Hypothalamus (tissue), 51 donors: ENCODE measurements at places on chromosomes 2 and 18.

- no peak for DNase-seq
These were observed 4.4 kb upstream of the KLHL29 start for GRCh38 chr2:23380562-23381065.

- DNase-seq = no peak
These were observed 12.8 kb upstream of the GBX2 start for GRCh38 chr2:236180831-236181453.

DNA sequence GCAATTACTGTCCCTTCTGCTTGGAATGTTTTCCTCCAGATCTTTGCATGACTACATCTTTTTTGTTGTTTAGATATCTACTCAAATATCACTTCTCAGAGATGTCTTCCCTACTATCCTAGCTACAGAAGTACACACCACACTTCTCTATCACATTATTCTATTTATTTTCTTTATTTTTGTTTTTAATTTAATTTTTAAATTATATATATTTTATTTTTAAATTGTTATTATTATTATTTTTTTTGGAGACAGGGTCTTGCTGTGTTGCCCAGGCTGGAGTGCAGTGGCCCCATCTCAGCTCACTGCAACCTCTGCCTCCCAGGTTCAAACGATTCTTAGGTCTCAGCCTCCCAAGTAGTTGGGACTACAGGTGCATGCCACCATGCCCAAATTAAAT lies 106.7 kb downstream of the TAF4B start:
- DNase-seq = no peak

- no peak for DNase-seq
These were observed 419.8 kb downstream of the SETBP1 start for GRCh38 chr18:45100321-45101105.

DNA sequence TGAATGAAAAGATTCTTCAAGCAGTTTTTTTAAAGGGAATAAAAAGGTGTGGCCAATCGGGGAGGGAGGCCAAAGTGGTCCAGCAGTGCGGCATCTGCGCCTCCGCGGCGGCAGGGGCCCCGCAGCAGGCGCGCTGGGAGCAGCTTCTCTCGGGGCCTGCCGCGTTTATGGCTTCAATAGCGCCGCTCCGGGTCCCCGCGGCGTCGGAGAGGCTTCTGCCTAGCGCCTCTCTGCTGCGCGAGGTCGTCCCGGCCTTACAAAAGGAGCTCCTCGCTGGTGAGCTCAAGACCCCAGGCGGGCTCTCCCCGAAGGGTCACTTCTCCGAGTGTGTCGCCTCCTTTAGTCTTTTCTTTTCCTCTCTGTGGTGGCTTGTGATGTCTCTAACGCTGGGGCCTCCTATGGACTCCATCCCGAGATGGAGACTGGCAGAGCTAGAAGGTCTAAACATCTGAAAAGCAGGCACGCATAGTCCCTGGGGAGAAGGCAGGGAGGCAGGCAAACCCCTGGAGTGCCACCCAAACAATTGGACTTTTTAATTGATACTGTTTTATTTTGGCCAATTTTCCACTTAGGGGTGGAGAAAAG lies 67.1 kb downstream of the SUMO1 start:
- no peak for DNase-seq

DNA sequence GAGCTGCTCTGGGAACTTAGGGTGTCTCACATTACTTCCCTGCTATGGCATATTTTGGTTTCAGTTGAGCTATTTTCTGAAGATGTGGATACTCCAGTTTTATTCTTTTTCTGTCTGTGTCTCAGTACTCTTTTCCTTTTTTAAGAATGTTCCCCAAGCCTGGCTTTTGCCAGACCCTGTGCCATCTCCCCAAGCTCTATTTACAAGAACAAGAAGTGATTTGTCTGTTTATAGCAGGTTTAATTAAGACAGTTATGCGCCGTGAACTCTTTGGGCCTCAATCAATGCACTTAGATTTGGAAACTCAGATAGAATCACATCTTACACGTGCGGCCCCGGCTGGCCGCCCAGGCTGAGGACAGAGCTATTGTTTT lies 8.9 kb upstream of the SATB2 start:
- no peak for DNase-seq

GRCh38 chr2:237980751-237981150 lies 13.9 kb downstream of the UBE2F start:
- DNase-seq = no peak

DNA sequence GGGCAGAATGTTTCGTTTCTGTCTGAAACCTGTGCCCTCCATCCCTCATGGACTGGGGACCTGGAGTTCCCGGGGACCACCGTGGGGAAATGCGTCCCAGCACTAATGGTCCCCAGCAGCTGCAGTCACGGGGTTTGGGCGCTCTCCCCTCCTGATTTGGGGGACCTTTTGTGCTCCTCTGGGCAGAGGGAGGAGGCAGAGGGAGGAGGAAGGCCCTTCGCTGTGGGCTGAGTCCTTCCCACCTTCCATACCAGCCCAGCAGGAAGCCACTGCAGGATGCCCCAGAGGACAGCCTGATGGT lies 3.2 kb downstream of the GPR35 start:
- DNase-seq = no peak

DNA sequence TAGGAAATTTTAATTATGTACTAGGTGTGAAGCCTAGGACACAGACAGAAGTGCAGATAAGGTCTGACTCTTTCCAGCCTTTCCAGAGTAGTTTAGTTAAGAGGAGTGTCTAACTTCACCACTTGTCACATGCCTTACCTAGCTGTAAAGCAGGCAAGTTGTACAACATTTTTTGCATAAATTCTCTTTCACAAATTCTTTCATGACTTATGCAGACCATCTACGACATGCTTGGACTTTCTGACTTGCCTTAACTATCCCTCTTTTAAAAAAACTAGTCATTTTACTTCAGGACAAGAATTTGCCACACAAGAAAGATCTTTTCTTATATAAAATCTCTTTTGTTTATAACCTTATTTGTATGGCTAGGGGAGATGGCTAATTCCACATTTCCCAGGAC lies 1273.6 kb upstream of the SLC39A10 start:
- DNase-seq = no peak

DNA sequence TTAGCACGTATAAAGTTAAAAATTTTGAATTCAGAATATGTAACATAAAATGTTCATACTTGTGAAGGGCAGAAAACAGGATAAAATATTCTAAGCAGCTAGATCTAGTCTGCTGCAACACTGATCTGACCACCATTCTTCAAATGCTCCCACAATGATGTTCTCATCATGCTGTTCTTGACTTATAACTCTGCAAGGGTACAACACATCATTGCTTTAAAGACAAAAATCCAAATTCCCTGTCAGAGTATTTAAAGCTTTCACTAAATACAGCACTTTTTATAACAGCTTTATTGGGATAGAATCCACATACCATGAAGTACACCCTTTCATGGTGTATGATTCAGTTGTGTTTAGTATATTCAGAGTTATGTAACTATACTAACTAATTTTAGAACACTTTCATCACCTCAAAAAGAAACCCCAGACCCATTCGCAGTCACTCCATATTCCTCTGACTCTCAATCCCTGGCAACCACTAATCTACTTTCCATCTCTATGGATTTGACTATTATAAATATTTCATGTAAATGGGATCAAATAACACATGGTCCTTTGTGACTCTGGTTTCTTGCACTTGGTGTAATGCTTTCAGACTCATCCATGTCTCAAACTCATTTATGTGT lies 56.4 kb downstream of the MAP4K3 start:
- no peak for DNase-seq

DNA sequence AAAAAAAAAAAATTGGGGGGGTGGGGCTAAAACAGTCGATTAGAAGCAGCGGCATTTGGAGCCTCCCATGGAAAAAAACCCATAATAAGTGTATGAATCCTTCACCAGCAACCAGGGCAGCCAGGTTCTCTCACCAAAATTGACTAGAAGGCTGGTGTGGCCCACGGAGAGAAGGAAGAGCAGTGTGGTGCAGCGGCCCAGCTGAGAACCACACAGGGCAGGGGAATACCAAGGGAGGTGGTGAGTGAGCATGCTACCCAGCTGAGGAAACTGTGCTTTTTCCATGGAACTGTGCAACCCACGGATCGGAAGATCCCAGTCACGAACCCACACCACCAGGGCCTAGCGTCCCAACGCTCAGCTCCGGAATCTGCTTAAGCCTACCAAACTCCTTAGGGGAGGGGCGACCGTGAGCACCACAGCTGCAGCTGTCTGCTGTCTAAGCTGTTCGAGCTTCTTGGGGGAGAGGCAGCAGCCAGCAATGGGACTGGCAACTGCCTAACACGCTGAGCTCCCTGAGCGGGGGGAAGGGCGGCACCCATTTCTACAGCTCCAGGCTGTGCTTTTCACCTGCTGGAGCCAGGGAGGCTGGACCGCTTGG lies 1037.2 kb upstream of the ACVR2A start:
- no peak for DNase-seq
